ENCODE measurements at places on chromosomes 7 and 10.

DNA sequence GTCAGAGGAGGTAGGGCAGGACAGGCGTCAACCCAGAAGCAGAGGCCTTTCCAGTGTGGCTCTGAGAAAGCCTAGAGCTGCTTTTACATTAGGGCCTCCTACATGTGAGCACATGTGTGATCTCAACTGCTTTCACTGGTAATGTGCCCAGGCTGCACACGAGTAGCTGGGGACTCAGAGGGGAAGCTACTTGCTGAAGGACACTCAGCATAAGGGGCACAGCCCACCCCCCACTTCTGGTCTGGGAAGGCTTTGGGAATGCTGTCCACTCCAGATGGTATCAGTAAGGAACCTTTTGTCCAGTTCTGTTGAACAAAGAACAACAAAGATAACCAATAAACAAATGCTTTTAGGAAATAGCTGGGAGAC is 18.9 kb downstream of the PRF1 start:
- peak; percentile 37 for DNase-seq

DNA sequence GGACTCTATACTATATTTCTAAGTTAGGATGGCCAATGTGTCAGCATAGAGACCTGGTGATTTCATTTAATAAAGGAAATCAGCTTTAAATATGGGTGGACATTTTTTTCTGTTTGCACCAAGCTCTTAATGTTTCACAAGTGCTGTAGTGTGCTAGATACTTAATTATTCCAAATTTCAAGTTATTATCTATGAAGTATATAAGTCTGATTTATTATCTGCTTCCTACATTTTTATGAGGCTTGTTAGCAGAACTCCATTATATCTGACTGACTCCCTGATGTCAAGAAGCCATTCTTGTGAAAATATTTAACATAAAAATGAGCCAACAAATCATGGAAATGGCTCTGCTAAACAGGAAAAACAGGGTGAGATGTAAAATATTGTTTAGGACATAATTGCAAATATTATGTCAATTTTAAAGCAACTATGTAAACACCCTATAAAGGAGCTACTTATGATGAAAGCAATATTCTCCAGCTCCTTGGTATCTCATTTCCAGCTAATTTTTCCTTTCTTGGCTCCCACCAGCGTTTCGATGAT is 1415.2 kb downstream of the GATA3 start:
- no peak for DNase-seq

- no peak for DNase-seq
Observed at GRCh38 chr10:44383749-44384600, 922 bp downstream of the CXCL12 start.

DNA sequence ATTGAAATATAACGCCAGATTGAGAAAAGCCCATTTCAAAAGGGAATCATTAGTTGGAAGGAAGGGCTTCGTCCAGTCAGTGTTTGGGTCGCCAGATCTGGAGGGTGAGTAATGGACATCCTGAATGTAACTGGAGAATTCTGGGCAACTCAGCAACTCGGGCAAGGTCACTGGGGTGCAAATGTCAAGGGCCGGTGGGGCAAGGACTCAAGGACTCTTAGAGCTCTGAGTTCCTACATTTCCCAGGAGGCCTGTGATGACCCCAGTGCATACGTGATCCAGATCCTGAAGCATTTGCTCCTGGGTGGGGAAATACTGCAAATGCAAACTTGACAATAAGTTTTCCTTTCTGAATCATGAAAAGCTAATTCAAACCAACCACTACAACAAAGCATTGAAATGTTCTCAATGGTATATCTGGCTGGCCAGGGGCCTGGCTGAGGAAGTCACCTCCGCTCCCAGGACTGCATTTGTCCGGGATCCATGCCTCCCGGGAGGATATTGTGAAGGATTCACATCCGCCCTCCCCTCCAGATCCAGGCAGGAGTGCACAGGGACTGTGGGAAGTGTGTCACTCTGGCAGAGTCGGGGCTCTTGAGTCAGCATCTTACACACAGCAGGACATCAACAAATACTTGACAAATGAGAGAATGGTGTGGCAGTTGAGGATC is 164.0 kb downstream of the FANK1 start:
- DNase-seq: no peak

- DNase-seq: no peak
Observed at GRCh38 chr10:8431511-8431910, 377.0 kb downstream of the GATA3 start.

- DNase-seq: no peak
Observed at GRCh38 chr10:126930883-126931503, 25.8 kb downstream of the DOCK1 start.

All from NCI-H82 (cell line).